ENCODE measurements at places on chromosomes 6 and 20.
A peak's percentile ranks its signal among the peaks of the same experiment; 100 is the strongest.

- DNase-seq = no peak
These were observed 260.6 kb downstream of the HIVEP2 start for GRCh38 chr6:142684371-142684770.

DNA sequence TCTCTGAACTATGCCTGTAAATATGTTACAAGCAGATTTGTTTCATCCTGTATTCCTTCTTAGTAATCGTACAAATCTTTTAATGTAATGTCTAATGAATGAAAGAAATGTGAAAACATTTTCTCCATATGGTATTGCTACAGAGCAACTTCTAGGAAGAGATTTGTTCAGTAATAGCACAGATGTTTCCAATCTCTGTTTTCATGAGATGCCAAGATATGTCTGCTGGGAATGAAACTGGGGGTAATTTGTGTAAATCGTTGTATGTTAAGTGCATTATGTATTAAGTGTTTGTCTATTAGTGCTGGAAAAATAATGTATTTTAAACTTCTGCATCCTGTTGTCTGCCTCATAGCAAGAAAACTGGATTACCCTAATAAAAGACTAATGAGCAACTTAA lies 722.2 kb upstream of the EYS start:
- DNase-seq = peak; percentile 69

- peak; percentile 43 for DNase-seq
These were observed 920 bp upstream of the EPHA7 start for GRCh38 chr6:93420163-93420795.

- DNase-seq = no peak
These were observed 3.0 kb upstream of the TMEM170B start for GRCh38 chr6:11534561-11534960.

DNA sequence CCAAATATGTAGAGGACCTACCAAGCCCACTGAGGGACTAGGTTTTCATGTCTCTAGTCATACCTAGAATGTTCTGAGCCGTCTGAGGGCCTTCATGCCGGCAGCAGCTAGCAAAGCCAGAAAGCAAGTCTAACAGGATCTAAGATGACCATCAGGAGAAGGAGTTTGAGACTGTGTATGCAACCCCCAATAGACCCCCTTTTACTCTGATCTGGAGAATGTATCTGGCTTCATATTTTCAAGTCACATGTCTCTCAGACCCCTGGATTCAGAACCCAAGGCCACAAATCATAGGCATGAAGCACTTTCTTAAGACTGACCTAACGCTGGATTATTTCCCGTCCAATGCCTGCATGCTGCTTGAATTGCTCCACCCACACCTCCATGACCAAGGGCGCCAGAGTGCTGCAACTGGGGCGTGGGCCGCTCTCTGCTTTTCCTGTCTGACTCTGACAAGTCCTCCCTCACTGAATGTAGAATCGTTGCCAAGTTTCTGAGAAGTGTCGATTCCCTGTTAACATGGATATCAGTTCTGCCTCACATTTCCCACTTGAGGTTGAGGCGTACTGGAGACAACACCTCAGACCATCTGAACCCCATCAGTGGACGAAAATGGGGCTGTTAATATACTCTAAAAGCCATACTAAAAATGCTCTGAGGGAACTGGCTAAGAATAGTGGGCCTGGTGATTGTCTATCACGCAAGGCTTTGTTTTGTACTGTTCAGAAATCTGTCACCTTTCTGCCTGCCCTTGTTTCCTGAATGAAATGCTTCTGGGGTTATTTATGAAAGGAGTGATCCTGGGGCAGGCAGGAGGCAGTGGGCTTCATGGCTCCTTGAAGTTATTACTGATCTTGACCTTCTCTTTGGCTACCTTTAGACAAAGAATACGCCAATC lies 23.9 kb upstream of the ASXL1 start:
- DNase-seq = no peak

DNA sequence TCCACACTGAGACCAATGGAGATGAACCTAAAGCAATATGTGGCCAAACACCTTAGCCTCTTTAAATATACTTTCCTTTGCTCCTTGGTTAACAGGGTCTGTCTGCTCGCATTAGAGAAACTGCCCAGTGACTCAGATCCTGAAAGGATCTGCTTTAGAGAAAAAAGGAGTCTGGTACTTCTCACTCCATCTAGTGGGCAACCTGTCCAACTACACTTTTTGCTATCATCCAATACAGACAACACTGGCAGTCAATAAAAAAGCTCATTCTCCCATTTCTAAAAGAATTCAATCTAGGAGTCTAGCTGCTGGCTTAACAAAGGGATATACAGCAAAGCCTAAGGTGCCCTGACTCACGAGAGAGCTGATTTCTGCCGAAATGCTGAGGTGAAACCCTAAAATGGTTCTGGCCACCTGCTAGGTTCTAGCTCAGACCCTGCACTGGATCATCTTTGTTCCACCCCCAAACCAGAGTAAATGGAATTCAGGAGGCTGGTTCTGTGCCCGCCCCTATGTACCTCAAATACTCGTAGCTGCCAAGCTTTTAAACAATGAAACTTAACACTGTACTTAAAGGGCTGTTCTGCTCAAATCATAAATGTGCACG lies 11.5 kb downstream of the GNL1 start:
- DNase-seq = peak; percentile 38

DNA sequence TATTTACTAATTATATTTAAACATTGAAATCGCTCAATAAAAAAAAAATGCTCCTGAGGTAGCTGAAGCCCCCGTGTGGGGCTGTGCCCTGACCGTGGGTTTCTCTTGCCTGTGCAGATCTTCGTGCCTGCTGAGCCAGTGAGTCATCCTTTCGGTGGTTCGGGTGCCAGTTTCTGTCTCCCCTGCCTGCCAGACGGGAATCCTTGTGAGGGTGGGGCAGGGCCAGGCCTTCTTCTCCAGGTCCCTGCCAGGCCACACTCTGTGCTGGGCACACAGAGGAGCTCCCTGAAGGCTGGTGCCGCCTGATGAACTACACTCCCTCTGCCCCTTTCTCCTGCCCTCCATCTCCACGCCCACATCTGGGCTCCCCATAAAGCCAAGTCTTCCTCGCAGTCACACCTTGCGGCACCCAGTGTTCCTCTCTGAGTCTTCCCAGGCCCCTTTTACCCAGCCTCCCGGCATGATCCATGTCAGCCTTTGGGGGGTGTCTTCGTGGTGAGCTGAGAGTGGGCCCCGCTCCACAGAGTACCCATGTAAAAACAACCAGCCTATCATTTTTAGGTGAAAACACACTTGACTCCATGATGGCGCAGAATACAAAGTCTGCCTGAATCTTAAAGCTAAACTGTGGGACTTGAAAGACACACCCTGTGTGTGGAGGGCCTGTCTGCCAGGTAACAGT lies 19.3 kb downstream of the FGD2 start:
- DNase-seq = no peak

- no peak for DNase-seq
These were observed 298.6 kb downstream of the TAF4 start for GRCh38 chr20:61766921-61767610.

DNA sequence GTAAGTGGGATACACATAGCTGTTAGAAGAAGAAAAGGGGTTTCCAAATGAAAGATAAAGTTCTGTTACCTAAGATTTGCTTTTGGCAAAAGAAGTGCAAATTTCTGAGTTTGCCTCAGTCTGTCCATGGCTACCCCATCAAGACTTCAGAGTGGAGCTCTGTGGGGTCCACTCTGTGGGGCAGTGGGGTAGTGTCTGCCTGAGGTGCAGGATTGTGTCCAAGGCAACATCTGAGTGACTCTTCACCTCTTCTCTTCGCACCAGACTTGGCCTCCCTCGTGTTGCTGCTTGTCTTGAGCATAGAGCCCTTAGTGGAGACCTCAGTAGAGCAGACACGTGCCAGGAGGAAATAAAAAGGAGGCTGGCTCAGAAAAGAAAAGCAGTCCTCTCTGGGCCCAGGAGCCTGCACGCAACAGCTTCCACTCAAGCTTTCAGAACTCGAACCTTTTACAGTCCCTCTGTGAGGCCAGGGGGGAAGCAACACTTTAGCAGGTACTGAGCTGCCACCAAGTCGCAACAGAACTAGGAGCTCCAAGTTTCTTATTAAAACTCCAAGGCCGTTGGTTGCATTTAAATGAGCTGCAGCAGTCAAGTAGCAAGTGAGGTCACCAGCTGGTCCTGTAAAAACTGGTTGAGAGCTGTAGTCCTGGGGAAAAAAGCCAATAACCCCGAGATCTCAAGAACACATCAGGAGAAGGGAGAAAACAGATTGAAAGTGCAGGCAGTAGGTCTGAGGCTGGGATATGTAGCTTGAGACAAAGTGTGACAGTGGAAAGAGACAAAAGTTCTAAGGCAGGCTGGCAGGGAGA lies 413.5 kb downstream of the CDC5L start:
- no peak for DNase-seq

DNA sequence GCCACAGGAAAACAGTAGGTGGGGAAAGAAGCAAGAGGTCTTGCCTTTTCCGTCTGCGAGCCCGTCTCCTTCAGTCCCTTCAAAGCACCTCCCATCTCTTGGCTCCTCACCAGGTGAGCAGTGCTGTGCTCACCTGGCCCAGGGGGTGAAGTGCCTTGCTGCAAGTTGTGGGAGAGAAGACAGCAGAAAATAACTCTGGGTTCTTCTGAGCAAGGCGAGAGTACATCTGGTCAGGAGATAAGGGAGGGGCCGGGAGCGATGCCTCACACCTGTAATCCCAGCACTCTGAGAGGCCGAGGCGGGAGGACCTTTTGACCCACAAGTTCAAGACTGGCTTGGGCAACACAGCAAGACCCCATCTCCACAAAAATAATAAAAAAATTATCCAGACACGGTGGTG lies 35.6 kb upstream of the TGM3 start:
- DNase-seq = no peak

DNA sequence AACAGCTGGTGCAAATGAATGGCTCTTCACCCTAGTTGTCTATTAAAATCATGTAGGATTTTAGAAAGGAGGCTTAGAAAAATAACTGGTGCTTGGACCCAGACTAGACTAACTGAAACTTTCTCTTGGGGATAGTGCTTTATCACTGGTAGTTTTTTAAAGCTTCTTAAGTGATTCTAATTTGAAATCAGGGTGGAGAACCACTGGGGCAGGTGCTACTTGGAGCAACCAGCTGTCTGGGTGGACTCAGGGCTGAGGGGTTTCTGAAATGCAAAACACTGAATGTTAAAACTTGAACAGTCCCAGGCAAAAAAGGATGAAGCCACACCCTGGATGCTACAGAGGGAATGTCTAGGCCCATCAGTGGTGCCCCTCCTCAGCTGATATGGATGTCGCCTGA lies 81.2 kb downstream of the PXDC1 start:
- DNase-seq = no peak

- no peak for DNase-seq
These were observed 11.9 kb upstream of the PLAGL1 start for GRCh38 chr6:144019929-144020328.

DNA sequence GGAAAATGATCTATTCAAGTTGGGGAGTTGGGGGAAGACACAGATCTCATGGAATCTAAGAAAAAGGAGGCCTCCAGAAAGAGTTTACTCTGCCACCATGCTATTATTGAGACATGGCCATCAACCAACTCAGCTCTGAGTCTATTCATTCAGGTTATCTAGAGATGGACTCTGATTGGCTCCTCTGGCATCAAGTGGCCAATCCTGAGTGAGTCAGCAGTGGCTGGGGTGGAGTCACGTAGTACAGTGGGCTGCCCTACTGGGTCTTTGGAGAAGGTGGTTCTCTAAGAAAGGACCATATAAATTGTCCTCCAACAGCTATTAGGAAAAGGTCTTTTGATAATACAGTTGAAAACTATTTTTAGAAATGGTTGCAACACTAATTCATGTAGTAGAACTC lies 42.1 kb downstream of the LYRM2 start:
- no peak for DNase-seq

DNA sequence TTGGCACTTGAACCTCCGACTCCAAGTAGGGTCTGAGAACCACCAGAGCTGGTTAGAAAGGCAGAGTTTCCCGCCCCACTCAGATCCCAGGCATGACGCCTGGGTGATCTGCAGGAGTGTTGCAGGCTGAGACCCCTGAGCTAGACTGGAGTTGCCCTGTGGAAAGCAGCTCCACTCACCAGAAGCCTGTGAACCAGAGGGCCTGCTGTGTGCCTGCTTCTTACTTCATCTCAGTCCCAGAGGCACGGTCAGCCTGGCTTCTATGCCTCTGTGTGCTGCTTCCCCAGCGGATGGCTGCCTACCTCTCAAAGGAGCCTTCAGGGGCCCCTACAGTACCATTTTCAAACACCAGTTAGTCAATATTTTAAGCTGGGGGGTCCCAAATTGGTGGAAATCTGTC lies 15.6 kb upstream of the CCN6 start:
- DNase-seq = no peak

DNA sequence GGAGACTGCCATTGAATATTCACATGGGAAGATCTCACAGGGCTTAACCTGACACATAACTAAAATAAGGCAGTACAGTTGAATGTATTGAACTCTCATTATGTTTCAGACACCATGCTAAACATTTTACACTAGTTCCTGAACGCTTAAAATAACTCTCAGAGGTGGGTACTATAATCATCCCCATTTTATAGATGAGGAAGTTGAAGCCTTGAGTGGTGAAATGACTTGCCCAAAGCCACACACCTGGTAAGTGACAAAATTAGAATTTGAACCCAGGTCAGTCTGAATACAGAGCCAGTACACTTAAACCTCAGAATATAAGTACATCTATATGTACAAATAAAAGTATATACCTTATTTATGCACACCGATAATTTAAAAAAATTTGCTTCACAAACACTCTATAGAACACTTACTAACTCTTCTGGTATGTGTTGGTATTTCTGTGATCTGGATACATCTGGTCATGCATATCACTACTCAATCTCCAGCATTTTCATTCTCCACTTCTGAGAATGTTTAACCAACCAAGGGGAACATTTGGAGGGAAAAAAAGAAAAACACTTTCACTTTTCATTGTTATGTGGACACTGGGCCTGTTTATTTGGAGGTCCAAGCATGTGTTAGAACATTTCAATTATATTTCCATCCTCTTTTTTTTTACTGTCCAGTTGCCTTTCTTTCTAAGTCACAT lies 4.6 kb upstream of the BICRAL start:
- DNase-seq = no peak

GRCh38 chr6:38103921-38104320 lies 284.4 kb downstream of the ZFAND3 start:
- DNase-seq = no peak

Data from hindlimb muscle (tissue), 1 donor.